ENCODE measurements at places on chromosomes 4 and X.

- no peak for DNase-seq
Measured at GRCh38 chr4:183470821-183471220, 26.4 kb downstream of the CDKN2AIP start.

GRCh38 chr4:139453041-139453370 lies 915 bp upstream of the RAB33B start:
- no peak for DNase-seq

DNA sequence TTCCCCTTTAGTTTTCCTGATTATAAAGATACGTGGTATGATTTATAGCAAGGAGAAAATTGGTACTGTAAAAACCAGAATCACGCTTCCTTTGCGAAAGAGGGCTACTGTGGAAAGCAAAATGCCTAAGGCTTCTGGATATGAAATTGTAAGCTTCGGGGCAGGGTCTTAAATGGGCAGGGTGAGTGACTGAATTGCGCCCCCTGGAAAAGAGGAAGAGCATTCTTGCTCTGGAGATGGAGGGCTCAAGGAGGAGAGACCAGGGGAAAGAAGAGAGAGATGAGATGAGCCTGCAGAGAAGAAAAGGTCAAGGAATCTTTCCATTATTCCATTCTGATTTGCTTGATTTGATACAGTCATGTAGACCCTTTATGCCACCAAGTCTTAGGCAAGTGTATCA lies 13.1 kb upstream of the ETNPPL start:
- DNase-seq, result no peak

- DNase-seq, result no peak
Measured at GRCh38 chr4:84003046-84003445, 467.1 kb downstream of the GPAT3 start.

- no peak for DNase-seq
Measured at GRCh38 chrX:9312922-9313867, 151.7 kb upstream of the TBL1X start.

DNA sequence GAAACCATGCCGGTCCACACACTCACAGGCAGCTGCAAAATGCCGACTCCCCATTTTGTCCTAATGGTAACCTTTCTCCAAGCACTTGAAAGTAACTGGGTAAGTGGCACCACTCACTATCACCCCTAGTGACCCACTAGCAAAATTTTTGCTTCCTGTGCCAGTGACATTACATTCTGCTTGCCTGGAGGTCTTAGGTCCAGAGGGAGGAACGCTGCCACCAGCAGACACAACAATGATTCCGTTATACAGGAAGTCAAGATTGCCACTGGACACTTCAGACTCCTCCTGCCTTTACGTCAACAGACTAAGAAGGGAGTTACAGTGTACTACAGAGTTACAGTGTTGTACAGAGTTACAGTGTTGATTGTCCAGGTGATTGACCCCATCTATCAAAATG lies 11.8 kb upstream of the TMEM192 start:
- DNase-seq, result no peak

DNA sequence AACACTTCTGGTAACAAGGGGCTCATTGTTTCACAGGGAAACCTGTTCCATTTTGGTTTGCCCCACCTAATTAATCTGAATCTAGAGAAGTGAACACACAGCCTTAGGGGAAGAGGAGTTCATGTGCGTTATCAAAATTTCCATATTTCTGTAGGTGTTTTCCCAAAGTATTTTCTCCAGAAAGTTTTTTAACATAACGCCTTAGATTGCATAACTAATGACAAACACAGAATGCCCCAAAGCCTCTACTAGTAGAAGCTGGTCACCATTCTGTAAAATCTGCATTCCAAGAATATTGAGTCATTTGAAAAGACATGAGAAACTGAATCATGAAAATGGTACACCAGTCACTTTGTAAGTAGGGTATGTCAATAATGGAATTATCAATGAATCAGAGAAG lies 41.1 kb downstream of the IL13RA2 start:
- DNase-seq, result no peak

- DNase-seq, result no peak
Measured at GRCh38 chr4:25029479-25030276, 1.1 kb downstream of the LGI2 start.
